ENCODE measurements at places on chromosomes 6 and 20.
A peak's percentile ranks its signal among the peaks of the same experiment; 100 is the strongest.

DNA sequence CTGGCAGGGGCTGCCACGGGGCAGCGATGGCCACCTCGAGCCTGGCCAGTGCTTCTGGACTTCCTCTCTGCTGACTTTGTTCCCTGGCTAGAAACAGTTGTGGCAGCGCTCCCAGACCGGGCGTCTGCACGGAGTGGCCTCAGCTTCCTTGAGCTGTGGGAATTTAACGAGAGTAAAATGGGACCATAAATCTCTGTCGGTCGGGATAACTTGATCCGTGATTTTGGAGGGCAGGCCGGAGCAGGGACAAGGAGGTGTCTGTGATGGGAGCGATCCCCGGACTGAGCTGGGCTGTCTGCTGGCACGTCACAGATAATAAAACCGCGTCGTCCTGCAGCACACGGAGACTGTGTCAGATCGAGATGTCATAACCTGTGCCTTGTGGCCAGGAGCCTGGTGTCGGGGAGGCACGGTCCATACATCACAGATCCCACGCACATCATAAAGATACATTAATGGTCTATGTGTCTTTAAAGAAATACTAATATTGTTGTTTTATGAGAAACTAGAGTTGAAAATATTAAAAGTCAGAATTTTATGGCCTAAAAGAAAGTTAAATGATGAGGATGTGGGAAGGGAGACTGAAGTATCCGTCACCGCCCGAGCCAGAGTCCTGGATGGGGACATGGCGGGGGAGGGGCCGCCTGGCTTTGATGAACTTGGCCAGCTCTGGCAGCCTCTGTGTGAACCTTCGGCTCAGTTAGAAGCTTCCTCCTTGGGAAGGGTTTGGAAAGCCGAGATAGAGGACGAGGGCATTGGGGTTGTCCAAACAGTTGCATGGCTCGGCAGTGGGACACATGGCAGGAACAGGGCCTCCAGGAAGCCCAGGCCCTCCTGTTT, 6.5 kb upstream of the RBBP8NL start:
- peak; percentile 80 for DNase-seq

DNA sequence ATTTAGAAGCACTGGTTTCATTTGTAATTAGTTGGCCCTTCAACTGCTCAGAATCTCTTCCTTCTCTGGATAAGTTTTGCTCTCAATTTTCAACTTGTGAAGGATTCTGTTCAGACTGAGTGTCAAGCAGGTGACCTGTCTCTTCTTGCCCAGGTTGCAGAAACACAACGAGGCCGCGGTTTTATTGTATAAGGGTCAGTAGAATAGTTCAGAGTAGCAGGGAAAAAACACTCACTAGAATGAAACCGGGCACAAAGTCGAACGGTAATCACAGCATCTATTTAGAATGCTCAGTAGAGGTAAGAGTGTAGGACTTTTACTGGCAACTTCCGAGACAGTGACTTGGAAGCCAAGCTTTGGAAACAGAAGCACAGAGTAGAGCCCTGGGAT, 17.9 kb upstream of the GFOD1 start:
- no peak for DNase-seq

- DNase-seq = no peak
Observed at GRCh38 chr6:127216810-127217789, 49.6 kb upstream of the RNF146 start.

DNA sequence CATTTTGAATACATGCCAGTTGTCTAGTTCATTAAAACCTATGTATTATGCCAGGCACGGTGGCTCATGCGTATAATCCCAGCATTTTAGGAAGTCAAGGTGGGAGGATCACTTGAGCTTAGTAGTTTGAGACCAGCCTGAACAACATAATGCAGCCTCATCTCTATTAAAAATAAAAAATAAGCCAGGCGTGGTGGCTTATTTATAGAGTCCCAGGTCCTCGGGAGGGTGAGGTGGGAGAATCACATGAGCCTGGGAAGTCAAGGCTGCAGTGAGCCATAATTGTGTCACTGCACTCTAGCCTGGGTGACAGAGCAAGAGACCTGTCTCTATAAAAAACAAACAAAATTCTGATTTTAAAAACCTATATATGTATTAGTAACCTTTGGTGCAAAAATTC, 27.5 kb downstream of the ORC3 start:
- no peak for DNase-seq

DNA sequence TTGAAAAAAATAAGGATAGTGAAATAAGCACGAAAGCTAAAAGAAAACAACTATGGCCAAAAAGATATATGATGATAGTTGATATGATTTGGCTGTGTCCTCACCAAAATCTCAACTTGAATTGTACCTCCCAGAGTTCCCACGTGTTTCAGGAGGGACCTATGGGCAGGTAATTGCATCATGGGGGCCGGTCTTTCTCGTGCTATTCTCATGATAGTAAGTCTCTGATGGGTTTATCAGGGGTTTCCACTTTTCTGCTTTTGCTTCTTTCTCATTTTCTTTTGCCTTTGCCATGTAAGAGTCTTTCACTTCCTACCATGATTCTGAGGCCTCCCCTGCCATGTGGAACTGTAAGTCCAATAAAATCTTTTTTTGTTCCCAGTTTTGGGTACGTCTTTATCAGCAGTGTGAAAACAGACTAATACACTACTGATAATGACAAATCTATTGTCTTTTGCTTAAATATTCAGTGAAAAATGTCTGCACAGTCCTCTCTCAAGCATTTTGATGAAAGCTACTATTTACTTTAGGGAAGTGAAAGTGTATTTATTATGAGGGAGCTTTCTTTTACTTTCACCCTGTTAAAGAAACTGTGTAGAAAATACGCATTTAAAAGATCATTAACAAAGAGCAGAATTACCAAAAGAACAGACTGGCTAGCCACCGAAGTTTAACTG, 389.1 kb downstream of the HTR1B start:
- no peak for DNase-seq

DNA sequence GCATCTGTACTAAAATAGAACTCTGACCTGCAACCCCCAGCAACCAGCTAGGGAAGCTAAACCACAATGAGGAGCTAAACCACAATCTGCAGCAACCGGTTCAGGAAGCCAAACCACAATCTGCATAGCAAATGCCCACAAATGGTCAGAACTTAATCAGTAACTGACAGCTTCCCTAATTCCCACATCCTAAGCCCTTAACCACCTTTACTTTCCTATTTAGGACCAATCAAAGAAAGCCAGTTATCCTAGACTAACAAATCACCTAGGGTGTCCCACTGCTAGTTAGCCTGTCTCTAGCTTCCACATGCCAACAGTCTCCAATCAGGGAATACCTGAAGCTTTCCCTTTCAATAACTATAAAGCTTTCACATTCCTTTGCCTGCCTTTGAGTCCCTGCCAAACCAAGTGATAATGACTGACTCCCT, 424.6 kb upstream of the PTCHD4 start:
- DNase-seq = no peak

GRCh38 chr6:161489626-161490306, 215.9 kb upstream of the AGPAT4 start:
- no peak for DNase-seq

- DNase-seq = peak; percentile 57
Observed at GRCh38 chr20:4371623-4372251, 350.0 kb upstream of the PRND start.

GRCh38 chr20:13420625-13421024, 199.6 kb downstream of the ISM1 start:
- no peak for DNase-seq

GRCh38 chr6:94733066-94733465, 844.3 kb upstream of the MANEA start:
- DNase-seq = no peak

DNA sequence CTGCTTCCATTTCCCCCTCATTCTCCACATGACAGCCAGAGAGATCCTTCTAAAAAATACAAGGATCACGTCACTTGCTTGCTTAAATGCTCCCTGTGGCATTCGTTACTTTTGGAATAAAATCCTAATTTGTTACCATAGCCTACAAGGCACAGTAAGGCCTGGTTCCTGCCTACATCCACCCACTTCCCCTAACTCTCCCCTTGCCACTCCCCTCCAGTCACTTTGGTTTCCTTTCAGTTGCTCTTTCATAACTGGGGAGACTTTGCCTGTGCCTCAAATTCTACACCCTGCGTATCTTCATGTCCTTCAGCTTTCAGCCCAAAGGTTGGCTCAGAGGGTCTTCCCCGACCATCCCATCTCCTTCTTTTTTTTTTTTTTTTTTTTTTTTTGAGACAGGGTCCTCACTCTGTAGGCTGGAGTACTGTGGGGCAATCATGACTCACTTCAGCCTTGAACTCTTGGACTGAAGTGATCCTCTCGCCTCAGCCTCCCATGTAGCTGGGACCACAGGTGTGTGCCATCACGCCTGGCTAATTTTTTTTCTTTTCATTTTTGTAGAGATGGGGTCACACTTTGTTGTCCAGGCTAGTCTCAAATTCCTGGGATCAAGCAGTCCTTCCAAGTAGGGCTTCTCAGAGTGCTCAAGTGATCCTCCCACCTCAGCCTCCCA, 12.5 kb downstream of the ID1 start:
- DNase-seq = no peak

DNA sequence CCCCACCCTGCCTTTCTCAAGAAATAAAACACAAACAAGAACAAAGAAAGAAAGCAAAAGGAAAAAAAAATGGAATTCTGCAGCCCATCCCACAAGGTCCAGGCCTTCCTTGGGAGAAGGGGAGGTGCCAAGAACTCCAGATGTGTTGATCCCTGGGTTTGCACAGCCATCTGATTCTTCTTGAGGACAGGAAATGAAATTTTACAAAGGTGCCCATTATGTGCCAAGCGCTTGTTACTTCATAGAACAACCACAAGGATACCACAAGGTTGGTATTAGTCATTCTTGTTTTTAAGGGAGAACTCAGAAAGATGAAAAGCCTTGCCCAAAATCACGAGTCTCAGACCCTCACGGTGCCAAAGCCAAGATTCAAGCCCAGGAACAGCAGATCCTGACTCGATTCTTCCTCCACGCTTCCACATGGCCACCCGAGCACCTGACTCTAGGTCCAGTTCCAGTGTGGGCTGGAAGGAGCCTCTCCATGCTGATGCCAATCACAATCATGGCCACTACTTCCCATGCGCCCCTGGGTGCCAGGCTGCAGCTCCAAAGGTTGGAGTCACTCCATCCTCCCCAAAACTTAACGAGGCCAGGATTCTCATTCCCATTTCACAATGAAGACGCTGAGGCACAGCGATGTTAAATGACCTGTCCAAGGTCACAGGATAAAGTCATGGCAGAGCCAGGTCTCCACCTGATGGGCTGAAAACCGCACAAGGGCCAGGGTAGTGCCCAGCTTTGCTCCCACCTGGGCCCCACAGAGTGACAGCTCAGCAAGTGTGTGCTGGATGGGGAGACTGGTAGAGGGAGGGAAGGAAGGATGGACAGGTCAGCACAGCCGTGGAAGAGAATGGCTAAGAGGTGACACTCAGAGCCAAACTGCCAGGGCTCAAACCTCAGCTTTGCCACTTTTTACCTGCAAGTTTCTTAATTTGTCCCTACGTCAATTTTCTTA, 66.7 kb upstream of the TOP1 start:
- DNase-seq = no peak

DNA sequence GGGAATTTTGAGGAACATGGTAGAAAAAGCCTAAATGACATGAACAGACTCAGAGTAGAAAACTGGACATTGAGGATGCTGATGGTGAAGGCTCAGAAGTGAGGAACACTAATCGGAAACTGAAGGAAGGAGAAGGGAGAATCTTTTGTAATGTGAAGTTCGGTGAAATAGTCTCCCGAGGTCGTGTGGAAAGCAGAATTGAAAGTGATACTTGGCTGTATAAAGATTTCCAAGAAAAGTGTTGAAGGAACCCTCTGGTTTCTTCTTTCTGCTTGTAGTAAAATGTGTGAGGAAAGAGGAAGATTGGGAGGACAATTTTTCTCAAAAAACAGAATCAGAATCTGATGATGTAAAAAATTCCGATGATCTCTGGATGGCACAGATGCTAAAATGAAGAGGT, 115.4 kb downstream of the LAMP5 start:
- no peak for DNase-seq

- DNase-seq = no peak
Observed at GRCh38 chr20:16459019-16459700, 114.1 kb downstream of the KIF16B start.
